ENCODE measurements at places on chromosomes 16 and 17.

GRCh38 chr17:28573040-28573380, 1.7 kb upstream of the PIGS start:
- DNase-seq = no peak

DNA sequence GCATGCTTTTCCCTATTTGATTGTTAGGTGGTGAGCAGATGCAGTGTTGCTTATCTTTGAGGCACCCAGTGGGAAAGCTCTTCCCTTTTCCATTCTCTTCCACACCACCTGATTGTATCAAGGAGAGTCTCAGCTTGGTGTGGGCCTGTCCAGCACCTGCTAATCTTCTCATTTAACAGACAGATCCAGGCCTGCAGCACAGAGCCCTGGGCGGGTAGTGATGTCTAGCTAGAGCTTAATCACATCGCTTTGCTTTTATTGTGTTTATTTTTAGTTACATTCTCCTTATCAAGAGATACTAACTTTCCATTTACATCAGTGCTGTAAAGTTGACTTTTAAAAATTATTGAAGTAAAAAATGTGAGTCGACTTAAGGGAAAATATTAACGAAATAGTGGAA, 24.2 kb downstream of the FOXL1 start:
- DNase-seq = no peak

DNA sequence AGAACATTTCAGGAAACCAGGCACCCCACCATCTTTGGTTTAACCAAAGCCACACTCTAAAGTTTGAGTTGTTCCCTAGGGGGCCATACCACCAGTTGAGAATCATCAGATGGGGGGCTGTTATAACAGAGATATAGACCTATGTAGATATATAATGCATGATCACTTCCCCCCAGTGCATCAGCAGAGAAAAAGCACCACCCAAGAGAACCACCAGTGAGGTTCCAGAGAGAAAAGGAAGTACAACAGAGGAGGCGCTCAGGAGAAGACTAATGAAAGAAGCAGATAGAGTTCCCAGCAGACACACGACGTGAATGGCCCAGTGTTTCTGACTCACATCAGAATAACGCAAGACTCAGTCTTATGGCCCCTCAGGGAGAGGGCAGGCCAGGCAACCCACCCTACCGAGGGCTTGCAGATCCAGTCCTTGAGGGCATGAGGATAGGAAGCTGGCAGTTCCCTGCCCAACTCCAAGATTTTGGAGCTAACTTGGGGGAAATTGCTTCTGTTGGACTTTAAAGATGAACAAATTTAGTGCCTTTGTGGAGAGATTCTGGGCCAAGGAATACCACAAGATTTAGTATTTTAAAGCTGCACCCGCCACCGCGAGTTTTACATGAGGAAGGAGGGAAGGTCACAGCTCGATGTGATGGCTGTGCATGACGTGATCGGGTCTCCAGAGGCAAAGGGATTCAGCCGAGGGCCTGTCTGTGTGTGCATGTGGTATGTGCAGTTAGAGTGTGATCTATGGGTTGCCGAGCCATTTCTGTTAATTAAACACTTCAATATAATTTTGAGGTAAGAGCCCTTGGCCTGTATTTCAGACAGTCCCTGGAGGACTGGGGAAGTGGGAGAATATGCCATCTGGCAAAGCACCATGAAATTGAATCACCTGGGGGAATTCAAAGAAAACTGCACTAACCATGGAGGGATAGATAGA, 53.1 kb downstream of the AIPL1 start:
- no peak for DNase-seq

DNA sequence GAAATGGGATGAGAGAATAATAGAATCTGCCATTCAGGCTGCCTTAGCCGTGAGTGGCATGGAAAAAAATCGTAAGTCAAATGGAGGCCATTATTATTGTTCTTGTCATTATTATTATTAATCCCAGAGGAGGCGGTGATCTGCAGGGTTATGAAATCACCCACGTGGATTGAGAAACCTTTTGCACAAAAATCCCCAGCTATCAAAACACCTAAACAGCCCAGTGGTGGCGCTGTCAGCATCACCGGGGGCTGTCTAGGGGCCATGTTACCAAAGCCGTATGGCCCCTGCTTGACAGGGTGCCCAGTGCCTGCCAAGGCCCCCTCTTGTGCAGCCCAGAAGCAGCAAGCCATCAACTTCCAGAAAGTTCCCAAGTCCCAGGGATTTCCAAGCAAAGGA, 25.2 kb downstream of the CNGB1 start:
- no peak for DNase-seq

DNA sequence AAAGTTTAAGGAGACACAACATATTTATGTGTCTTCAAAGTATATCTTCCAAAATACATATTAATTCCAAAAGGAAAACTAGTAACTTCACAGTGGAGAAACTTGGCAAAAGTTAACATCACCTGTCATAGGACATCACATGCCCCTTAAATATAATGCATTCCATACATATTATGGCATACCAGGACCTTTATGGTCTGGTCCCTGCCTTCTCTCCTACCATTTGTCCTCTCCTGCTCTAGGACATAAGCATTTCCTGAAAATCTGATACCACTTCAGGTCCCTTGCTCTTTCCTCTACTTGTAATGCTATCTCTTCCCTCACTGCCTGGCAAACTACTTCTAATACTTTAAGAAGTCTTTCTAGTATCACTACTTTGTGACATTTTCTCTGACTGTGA, 168.1 kb upstream of the RBL2 start:
- DNase-seq = no peak

DNA sequence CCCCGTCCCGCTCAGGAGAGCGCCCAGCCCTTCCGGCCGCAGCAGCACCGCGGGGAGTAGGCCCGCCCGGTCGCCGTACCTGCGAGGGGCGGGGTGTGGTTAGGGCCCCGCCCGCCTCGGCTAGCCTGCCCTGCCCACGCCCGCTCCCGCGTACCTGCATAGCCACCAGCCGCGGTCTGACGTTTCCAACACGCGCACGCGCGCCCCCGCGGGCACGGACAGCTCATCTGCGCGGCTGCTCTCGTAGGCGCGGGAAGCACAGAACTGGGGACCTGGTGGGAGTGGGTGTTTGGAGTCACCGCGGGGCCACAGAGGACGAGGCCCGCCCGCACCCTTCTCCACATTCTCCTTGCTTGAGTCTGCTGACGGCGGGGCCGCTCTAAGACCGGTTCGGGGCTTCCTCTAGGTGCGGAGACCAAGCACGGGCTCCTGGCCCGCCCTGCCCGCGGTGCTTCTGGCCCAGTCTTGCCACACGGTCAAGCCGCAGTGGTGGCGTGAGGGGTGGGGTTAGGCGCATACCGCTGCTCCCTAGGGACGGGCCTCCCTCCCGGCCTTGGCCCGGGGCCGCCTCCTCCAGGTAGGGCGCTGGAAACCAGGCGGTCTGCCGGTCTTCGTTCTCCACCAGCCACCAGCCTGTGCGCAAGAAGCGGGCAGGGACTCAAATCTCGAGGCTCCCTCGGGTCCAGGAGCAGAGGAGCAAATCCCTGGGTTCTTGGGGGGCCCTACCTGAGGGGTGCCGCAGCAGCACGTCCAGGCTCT, 1.8 kb downstream of the NOXO1 start:
- DNase-seq = peak; percentile 36

DNA sequence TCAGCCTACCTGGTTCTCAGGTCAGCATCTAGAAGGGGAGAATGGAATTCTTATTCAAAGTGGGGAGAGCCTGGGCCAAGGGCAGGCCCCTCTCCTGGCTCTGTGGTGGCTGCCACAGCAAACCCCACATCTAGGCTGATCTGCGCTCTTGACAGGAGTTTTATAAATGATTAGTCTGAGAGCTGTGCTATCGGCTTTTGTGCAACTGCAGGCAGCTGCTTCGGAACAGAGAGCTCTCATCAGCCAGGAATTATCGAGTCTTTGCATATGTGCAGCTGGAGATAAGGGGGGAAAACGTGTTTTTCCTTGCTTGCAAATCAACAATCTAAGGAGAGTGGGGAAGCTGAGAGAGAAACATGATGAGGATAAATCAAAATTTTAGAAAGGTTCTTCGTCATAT, 91.7 kb downstream of the HS3ST3A1 start:
- DNase-seq = no peak

GRCh38 chr17:57288040-57288772, 31.9 kb downstream of the MSI2 start:
- no peak for DNase-seq

- peak; percentile 76 for DNase-seq
These were observed 3.8 kb upstream of the HAP1 start for GRCh38 chr17:41738077-41738800.

GRCh38 chr16:71930013-71930563, 34.8 kb downstream of the IST1 start:
- DNase-seq = no peak

GRCh38 chr17:77491921-77492445, 351.2 kb downstream of the SEC14L1 start:
- DNase-seq = peak; percentile 28

DNA sequence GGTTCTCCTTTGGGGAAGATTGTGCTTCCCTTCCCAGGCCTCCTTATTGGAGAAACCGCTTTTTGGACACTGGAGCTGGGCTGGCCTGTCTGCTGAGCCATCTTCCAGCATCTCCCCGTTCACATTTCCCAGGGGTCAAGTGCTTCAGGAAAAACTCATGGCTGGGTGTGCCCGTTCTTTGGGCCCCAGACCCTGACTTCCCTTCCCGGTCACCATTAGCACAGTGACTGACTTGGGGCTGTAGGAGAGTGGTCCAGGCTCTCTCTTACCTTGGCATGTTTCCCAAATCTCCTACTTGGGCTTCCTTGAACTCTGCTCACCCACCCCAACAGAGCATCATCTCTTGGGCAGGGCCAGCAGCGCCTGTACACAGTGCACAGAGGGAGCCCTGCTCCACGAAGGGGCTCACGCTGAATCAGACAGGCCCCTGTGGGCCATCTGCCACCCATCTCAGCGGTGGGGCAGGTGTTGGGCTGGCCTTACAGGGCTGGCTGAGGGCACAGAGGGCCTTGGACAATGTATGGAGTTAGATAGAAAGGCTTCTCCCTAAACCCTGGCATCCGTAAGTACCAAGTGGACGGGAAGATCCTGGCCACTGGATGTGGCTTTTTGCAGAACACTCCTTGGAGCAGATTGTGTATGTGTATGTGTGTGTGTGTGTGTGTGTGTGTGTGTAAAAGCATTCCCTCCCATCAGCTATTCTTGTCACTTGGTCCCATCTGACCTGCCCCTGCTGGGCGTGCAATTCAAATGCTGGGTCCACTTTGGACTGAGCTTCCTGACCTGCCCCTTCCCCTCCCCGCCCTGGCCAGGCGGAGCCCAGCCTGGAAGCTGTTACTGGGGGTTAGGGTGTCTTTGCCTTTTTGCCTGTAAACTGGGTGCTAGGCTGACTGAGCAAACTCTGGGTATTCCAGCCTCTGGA, 24.9 kb upstream of the CDC42EP4 start:
- no peak for DNase-seq

- DNase-seq = no peak
These were observed 60.9 kb downstream of the PDPK1 start for GRCh38 chr16:2598723-2599122.

DNA sequence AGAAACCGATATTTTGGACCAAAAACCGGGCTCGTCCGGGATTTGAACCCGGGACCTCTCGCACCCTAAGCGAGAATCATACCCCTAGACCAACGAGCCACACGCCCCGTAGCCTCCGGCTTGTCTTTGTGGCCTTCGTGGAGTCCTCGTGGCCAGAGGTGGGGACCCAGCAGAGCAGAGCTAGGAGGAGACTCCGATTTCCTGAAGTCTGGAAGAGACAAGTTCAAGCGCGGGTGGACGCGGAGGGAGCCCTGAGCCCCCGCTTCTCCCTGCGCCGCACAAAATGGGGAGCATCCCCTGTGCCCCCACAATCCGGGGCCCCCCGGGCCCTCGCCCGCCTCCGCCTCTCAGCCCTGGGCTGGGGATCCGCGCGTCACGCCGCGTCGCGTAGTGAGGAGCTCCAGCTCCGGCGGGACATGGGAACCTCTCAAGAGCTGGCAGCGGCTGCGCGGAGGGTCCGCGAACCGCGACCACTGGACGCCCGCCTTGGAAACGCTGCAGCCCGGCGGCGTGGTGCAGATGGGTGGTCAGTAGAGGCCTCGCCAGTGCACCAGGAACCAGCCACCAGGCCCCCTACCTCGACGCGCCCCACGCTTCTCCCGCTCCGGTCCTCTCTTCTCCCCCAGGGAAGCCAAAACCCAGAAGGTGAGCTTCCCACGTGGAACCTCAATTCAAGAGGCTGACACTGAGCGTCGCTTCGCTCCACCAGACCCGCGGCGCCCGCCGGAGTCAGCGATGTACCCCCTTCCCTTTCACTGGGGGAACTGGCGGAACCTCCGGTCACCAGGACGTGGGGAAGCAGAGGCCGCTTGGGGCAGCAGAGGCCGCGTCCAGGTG, 5.2 kb upstream of the OR1F1 start:
- peak; percentile 25 for DNase-seq

GRCh38 chr16:88667461-88667860, 4.6 kb upstream of the MVD start:
- no peak for DNase-seq

DNA sequence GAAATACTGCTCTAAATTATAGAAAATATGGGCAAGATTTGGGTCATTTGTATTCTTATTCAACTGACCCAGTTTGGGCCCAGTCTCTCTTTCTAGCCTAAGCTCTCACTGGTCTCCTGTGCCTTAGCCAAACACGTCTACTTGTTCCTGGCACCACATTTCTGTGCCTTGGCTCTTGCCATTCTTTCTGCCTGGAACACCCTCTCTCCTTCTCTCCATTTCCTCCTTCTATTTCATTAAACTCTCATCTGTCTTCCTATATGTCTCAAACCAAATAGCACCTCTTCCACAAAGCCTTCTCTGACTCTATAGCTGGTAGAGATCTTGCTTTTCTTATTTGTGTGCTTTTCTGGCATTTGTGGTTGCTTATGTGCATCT, 37.7 kb upstream of the NUFIP2 start:
- DNase-seq = no peak

DNA sequence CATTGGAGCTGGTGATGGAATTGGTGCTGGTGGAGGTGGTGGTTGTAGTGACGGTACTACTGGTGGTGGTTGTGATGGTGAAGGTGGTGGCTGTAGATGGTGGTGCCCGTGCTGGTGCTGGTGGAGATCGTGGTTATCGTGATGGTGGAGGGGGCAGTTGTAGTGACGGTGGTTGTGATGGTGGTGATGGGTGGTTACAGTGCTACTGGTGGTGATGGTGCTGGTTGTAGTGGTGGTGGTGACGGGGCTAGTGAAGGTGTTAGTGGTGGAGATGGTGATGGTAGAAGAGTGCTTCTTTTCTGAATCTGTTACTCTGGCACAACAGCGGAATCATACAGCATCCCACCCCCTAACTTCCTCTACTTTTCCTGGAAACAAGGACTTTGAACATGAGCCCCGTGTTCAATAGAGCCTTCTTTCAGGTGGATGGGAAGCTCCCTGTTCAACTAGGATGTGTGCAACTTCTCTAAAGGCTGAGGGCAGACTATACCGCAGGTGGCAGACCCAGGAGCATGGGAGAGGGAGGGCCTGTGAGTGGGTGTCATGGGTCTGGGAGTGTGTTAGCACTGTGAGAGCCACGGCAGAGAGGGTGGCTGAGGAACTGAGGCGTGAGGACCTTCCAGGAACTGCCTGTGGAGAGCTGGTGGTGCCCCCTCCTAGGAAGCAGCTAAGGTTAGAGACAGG, 8.2 kb downstream of the TBX21 start:
- no peak for DNase-seq

Data from activated CD4-positive, alpha-beta T cell treated with anti-CD3 and anti-CD28 coated beads, Interleukin-2, amount 50 U/mL, for 1 hour (primary cell).